Mammary microvascular endothelial cell (primary cell): ENCODE measurements at places on chromosomes 11 and 22. TPM values are rescaled to one million over a fixed set of nuclear protein-coding genes. Genes with fewer than 3 reads are reported as not detected.

Gene RNH1
- total RNA-seq: 308 and 315 TPM in 2 replicates

Gene TMPRSS5
- total RNA-seq: 0.10 TPM in 1 of 2 replicates, not detected in the other

Gene TUBA8
- 11.5 and 15.6 TPM in 2 replicates for total RNA-seq

Gene CREB3L1
- 0.10 and 0.33 TPM in 2 replicates for total RNA-seq

Gene MDK
- 290 and 300 TPM in 2 replicates for total RNA-seq

Gene PKP3
- total RNA-seq: 1.6 and 2.6 TPM in 2 replicates

Gene CARNS1
- total RNA-seq: not detected in 2 replicates

Gene C11orf97
- not detected in 2 replicates for total RNA-seq

Gene WNT11
- not detected in 2 replicates for total RNA-seq

Gene SUSD2
- total RNA-seq: under 0.01 and 0.15 TPM in 2 replicates

Gene PTPRJ
- total RNA-seq: 2.9 and 3.6 TPM in 2 replicates

Gene LINC01488
- total RNA-seq: not detected in 2 replicates

Gene KBTBD3
- total RNA-seq: 0.73 and 2.4 TPM in 2 replicates

Gene UPB1
- total RNA-seq: 0.10 TPM in 1 of 2 replicates, not detected in the other

Gene CAVIN3
- 582 and 692 TPM in 2 replicates for total RNA-seq

Gene TREH
- total RNA-seq: not detected in 2 replicates

Gene B3GAT1
- not detected in 2 replicates for total RNA-seq

Gene OR4X1
- total RNA-seq: not detected in 2 replicates

Gene SLC22A25
- total RNA-seq: not detected in 2 replicates

Gene BRSK2
- not detected in 2 replicates for total RNA-seq

Gene LRP5
- total RNA-seq: 6.9 and 7.3 TPM in 2 replicates

Gene CDC45
- total RNA-seq: 39.4 and 43.0 TPM in 2 replicates

Gene NPTXR
- 0.05 and 0.07 TPM in 2 replicates for total RNA-seq

Gene SHANK2
- 0.07 TPM in 1 of 2 replicates, not detected in the other for total RNA-seq

Gene OR5A1
- not detected in 2 replicates for total RNA-seq

Gene GUCY1A2
- under 0.01 and 0.05 TPM in 2 replicates for total RNA-seq

Gene LSP1
- total RNA-seq: 0.20 TPM in 1 of 2 replicates, not detected in the other

Gene PLA2G3
- not detected in 2 replicates for total RNA-seq

Gene DGAT2
- total RNA-seq: 0.44 and 2.5 TPM in 2 replicates

Gene TSPO
- 967 and 1,033 TPM in 2 replicates for total RNA-seq

Gene TMPRSS13
- total RNA-seq: not detected in 2 replicates

Gene SCGB2A2
- total RNA-seq: not detected in 2 replicates

Gene MYBPC3
- total RNA-seq: not detected in 2 replicates

Gene CPT1A
- 27.2 and 29.8 TPM in 2 replicates for total RNA-seq

Gene GGTLC2
- total RNA-seq: not detected in 2 replicates

Gene MUC15
- not detected in 2 replicates for total RNA-seq

Gene FAT3
- not detected in 2 replicates for total RNA-seq

Gene VSTM5
- not detected in 2 replicates for total RNA-seq

Gene CATSPER1
- 0.47 TPM in 1 of 2 replicates, not detected in the other for total RNA-seq

Gene PHOX2A
- total RNA-seq: not detected in 2 replicates

Gene TMPRSS4
- not detected in 2 replicates for total RNA-seq

Gene OR51E1
- not detected in 2 replicates for total RNA-seq

Gene CD6
- not detected in 2 replicates for total RNA-seq

Gene KRTAP5-1
- total RNA-seq: not detected in 2 replicates

Gene UCP2
- 4.1 and 11.4 TPM in 2 replicates for total RNA-seq

Gene SMIM35
- total RNA-seq: not detected in 2 replicates

Gene RTL10
- total RNA-seq: 20.7 and 23.7 TPM in 2 replicates

Gene OR4A16
- total RNA-seq: not detected in 2 replicates

Gene PES1
- 85.1 and 96.2 TPM in 2 replicates for total RNA-seq

Gene PGA5
- not detected in 2 replicates for total RNA-seq

Gene CYP2D6
- not detected in 2 replicates for total RNA-seq

Gene OR8A1
- not detected in 2 replicates for total RNA-seq

Gene MS4A2
- total RNA-seq: not detected in 2 replicates

Gene OR52E8
- not detected in 2 replicates for total RNA-seq

Gene SNRPD3
- 150 and 163 TPM in 2 replicates for total RNA-seq

Gene RPUSD4
- 14.6 and 15.0 TPM in 2 replicates for total RNA-seq

Gene TUB
- total RNA-seq: 0.13 and 0.25 TPM in 2 replicates

Gene SEC14L6
- not detected in 2 replicates for total RNA-seq
